ENCODE measurements at places on chromosomes 16 and 17. TPM values are rescaled to one million over a fixed set of nuclear protein-coding genes. Genes with fewer than 3 reads are reported as not detected.

GRCh38 chr16:58352690-58353089 is 39.6 kb upstream of the GINS3 start:
- no peak for DNase-seq

BAHCC1 gene
- total RNA-seq: 4.9 TPM

- DNase-seq: peak; percentile 68
Measured at GRCh38 chr16:22300427-22301071, 3.3 kb downstream of the POLR3E start.

- no peak for DNase-seq
Measured at GRCh38 chr16:85570735-85571562, 42.2 kb upstream of the GSE1 start.

SLC5A11 gene
- not detected for total RNA-seq

GNAO1 gene
- not detected for total RNA-seq
